A549 treated with CpdA at 1 μM for 4 hours (cell line): ENCODE measurements at places on chromosomes 12 and 14. TPM values are rescaled to one million over a fixed set of nuclear protein-coding genes. Genes with fewer than 3 reads are reported as not detected.

The CYP46A1 gene
- 0.06 to 0.14 TPM (median 0.11 TPM) in 4 of 5 replicates, not detected in the other for total RNA-seq

The RTN1 gene
- total RNA-seq: not detected in 5 replicates

The CACNA2D4 gene
- total RNA-seq: not detected in 5 replicates

The RASSF9 gene
- total RNA-seq: 0.34 to 0.45 TPM (median 0.43 TPM) in 5 replicates

The IFT81 gene
- total RNA-seq: 14.3 to 27.1 TPM (median 20.1 TPM) in 5 replicates

The SLC35F4 gene
- total RNA-seq: not detected in 5 replicates

The RNASE3 gene
- total RNA-seq: not detected in 5 replicates

The IAPP gene
- not detected in 5 replicates for total RNA-seq

The PTPRO gene
- 0.06 to 0.14 TPM in 2 of 5 replicates, not detected in the others for total RNA-seq

The MIP gene
- 0.14 to 0.26 TPM (median 0.20 TPM) in 3 of 5 replicates, not detected in the others for total RNA-seq

The SIX6 gene
- total RNA-seq: not detected in 5 replicates

The NTS gene
- 61.9 to 82.2 TPM (median 75.1 TPM) in 5 replicates for total RNA-seq

The WSCD2 gene
- not detected in 5 replicates for total RNA-seq

The HOXC10 gene
- 2.2 to 3.1 TPM (median 2.8 TPM) in 5 replicates for total RNA-seq

The AMDHD1 gene
- total RNA-seq: 1.9 to 2.8 TPM (median 2.2 TPM) in 5 replicates

The CMA1 gene
- not detected in 5 replicates for total RNA-seq

The SLC6A13 gene
- 0.21 to 0.66 TPM (median 0.51 TPM) in 4 of 5 replicates, not detected in the other for total RNA-seq

The ESRRB gene
- total RNA-seq: 0.12 to 0.26 TPM (median 0.18 TPM) in 5 replicates

The ITFG2 gene
- total RNA-seq: 15.8 to 17.3 TPM (median 17.0 TPM) in 5 replicates

The GRIN2B gene
- 3.8 to 4.9 TPM (median 4.6 TPM) in 5 replicates for total RNA-seq
